Activated CD4-positive, alpha-beta T cell treated with anti-CD3 and anti-CD28 coated beads, Interleukin-2, amount 10 ng/mL, durations not matched to agents 24 days and 14 days (primary cell): ENCODE measurements at places on chromosomes 7 and 10. TPM values are rescaled to one million over a fixed set of nuclear protein-coding genes. Genes with fewer than 3 reads are reported as not detected.

EBLN1 gene
- not detected in 2 replicates for total RNA-seq

GRCh38 chr10:84175436-84175835, 1.8 kb downstream of the GPR15LG start:
- no peaks in the 10 kb centered on the region for H3K36me3 ChIP-seq
- no peaks in the 10 kb centered on the region for H3K27me3 ChIP-seq
- peaks cover 5% of the 10 kb centered on the region for H3K4me1 ChIP-seq
- H3K4me3 ChIP-seq, result no peak overlapping the region
- H3K27ac ChIP-seq, result no peak overlapping the region

DNA sequence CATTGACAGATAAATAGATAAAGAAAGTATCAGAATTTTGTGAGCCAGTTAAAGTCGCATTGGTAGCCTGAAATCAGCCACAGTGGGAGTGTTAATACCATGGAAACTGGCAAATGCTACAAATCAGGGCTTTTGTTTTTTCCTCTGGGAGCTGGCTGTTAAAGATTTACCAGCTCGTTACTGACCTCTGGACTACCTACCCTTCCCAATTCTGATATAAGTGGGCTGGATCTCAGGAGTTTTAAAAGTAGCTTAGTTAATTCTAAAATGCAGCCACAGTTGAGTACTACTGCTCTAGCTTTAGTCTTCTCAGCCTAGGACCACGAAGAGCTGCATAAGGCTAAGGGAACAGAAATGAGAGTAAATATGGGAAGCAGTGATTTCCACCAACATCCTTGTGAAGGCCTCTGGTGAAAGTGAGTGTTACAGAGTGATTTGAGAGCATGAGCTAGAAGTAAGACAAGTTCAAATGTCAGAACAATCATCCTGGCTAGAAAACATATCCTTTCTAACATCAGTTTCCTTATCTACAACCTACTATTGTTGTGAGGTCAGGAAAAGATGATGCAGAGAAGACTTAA, 53.2 kb downstream of the A1CF start:
- H3K27me3 ChIP-seq, result peaks cover 9% of the 10 kb centered on the region
- no peak for DNase-seq
- no peak overlapping the region for H3K27ac ChIP-seq
- no peaks in the 10 kb centered on the region for H3K36me3 ChIP-seq
- H3K4me3 ChIP-seq, result no peak overlapping the region
- no peaks in the 10 kb centered on the region for H3K4me1 ChIP-seq

- no peak overlapping the region for H3K27ac ChIP-seq
- no peak for DNase-seq
- no peak overlapping the region for H3K4me3 ChIP-seq
- H3K4me1 ChIP-seq, result no peaks in the 10 kb centered on the region
Measured at GRCh38 chr10:26573674-26574073, 123.8 kb upstream of the PDSS1 start.

SUN3 gene
- total RNA-seq, result not detected in 2 replicates

GRCh38 chr7:149245244-149245643, 5.8 kb downstream of the ZNF212 start:
- H3K27me3 ChIP-seq, result no peaks in the 10 kb centered on the region
- H3K36me3 ChIP-seq, result peaks cover 29% of the 10 kb centered on the region
- DNase-seq, result no peak
- peak overlapping the region; percentile 40 for H3K4me3 ChIP-seq

HOGA1 gene
- not detected in 2 replicates for total RNA-seq

DNA sequence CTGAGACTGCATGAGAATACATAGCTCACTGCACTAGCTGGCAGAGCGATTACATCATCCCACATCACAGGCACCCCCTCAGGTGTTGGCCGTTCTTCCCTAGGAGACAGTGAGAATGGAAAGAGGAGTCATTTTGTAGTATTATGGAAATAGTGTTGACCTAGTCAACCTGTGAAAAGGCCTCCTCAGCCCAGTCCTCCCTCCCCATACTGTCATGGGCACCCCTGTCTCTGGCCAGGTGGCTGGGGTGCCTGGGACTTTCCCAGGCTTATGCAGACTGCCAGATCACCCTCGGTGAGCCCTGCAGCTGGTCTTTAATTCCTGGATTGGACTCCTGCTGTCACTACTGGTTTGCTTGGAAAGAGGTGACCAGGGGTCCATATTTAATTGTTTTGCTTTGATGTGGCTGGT, 4.0 kb downstream of the INPP5A start:
- peak overlapping the region; percentile 38 for H3K27ac ChIP-seq
- peak overlapping the region; percentile 92 for H3K4me3 ChIP-seq
- H3K4me1 ChIP-seq, result peaks cover 56% of the 10 kb centered on the region
- H3K27me3 ChIP-seq, result no peaks in the 10 kb centered on the region
- H3K36me3 ChIP-seq, result peaks cover 17% of the 10 kb centered on the region

GRCh38 chr10:30701451-30702173, 72.1 kb upstream of the LYZL2 start:
- H3K27ac ChIP-seq, result peak overlapping the region; percentile 95
- no peaks in the 10 kb centered on the region for H3K27me3 ChIP-seq
- H3K36me3 ChIP-seq, result peaks cover 6% of the 10 kb centered on the region

GRCh38 chr7:877312-878232, 1.2 kb downstream of the GET4 start:
- H3K27me3 ChIP-seq, result no peaks in the 10 kb centered on the region
- peaks cover 19% of the 10 kb centered on the region for H3K4me1 ChIP-seq
- H3K36me3 ChIP-seq, result peaks cover 23% of the 10 kb centered on the region
- H3K27ac ChIP-seq, result peak overlapping the region; percentile 92
- peak; percentile 69 for DNase-seq

VWDE gene
- 1.8 and 1.9 TPM in 2 replicates for total RNA-seq

DNA sequence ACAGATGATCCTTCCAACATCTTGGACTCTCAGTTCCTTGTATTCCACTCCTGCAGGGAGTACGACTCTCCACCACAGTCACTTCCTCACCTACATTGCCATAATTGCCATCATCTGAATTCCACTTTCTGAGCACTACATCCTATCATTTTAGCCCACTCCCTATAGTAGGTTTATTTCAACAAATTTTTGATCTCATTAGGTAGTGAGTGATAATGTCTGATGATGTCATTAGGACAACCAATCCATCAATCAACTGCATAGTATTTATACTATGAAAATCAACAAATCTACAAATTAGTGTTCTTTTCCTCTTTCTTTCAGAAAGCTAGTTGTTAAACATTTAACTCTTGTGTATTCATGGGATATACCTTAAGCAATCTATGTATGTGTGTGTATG, 13.7 kb upstream of the TRA2A start:
- peaks cover 7% of the 10 kb centered on the region for H3K4me1 ChIP-seq
- no peaks in the 10 kb centered on the region for H3K36me3 ChIP-seq
- no peak for DNase-seq
- no peak overlapping the region for H3K27ac ChIP-seq
- peaks cover 2% of the 10 kb centered on the region for H3K27me3 ChIP-seq
- H3K4me3 ChIP-seq, result no peak overlapping the region

GRCh38 chr7:24924375-24924774, 55.6 kb downstream of the OSBPL3 start:
- peak; percentile 80 for DNase-seq
- peak overlapping the region; percentile 88 for H3K27ac ChIP-seq
- no peaks in the 10 kb centered on the region for H3K27me3 ChIP-seq
- peaks cover 83% of the 10 kb centered on the region for H3K4me1 ChIP-seq
- peak overlapping the region; percentile 65 for H3K4me3 ChIP-seq

- no peaks in the 10 kb centered on the region for H3K27me3 ChIP-seq
- H3K4me3 ChIP-seq, result no peak overlapping the region
- H3K4me1 ChIP-seq, result no peaks in the 10 kb centered on the region
- no peak for DNase-seq
Measured at GRCh38 chr10:64726466-64726865, 1205.3 kb downstream of the REEP3 start.

- H3K27ac ChIP-seq, result peak overlapping the region; percentile 86
- H3K36me3 ChIP-seq, result peaks cover 54% of the 10 kb centered on the region
- no peak for DNase-seq
- peaks cover 23% of the 10 kb centered on the region for H3K4me1 ChIP-seq
- peak overlapping the region; percentile 100 for H3K4me3 ChIP-seq
Measured at GRCh38 chr7:5525271-5526099, 101.9 kb upstream of the TNRC18 start.

GRCh38 chr7:43449577-43449976, 133.3 kb upstream of the STK17A start:
- no peak for DNase-seq
- no peaks in the 10 kb centered on the region for H3K4me1 ChIP-seq
- no peaks in the 10 kb centered on the region for H3K36me3 ChIP-seq
- H3K27me3 ChIP-seq, result peaks cover 13% of the 10 kb centered on the region
- no peak overlapping the region for H3K27ac ChIP-seq
- no peak overlapping the region for H3K4me3 ChIP-seq

GRCh38 chr7:139702811-139703486, 74.8 kb downstream of the HIPK2 start:
- peaks cover 27% of the 10 kb centered on the region for H3K4me1 ChIP-seq
- H3K27ac ChIP-seq, result no peak overlapping the region
- peaks cover 4% of the 10 kb centered on the region for H3K36me3 ChIP-seq
- H3K4me3 ChIP-seq, result no peak overlapping the region
- no peaks in the 10 kb centered on the region for H3K27me3 ChIP-seq
- DNase-seq, result no peak

DNA sequence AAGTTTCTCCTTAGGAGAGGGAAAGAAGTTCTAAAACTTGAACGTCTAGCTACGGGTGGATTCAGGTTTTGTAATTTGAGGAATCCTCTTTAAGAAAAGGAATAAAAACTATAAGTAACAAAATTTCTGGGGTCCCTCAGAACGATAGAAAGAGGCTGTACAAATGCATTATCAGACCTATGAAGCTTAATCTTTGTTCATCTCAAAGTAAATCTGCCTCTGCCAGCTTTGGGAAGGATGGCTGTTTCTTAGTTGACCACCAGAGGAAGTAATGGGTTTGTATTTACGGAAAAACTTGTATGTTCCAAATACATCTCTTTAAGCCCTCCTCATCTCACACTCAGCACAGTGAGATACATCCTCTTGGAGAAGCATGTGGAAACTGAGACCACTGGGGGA, 864 bp downstream of the PSTK start:
- H3K4me1 ChIP-seq, result peaks cover 16% of the 10 kb centered on the region
- peak overlapping the region; percentile 91 for H3K4me3 ChIP-seq
- peaks cover 7% of the 10 kb centered on the region for H3K27me3 ChIP-seq
- H3K36me3 ChIP-seq, result peaks cover 2% of the 10 kb centered on the region
- DNase-seq, result peak; percentile 58

LANCL2 gene
- 10.9 and 12.2 TPM in 2 replicates for total RNA-seq

COL26A1 gene
- total RNA-seq, result not detected in 2 replicates

DNA sequence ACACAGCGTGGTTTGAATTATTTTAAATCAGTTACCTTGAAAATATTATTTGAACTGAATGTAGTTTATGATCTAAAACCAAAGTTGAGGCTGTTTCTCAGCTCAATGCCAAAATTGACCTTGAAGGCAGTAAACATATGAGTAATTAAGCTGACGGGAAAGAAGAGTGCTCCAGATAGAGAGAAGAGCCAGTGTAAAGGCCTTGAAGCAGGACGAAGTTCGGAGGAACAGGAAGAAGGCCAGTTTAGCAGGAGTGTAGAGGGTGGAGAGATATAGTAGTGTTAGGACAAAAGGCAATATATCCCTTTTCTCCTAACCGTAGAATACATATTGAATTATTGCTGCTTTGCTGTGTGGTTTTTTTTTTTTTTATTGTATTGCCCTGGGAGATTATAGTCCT, 63.2 kb downstream of the CYP51A1 start:
- no peaks in the 10 kb centered on the region for H3K27me3 ChIP-seq
- DNase-seq, result no peak
- H3K36me3 ChIP-seq, result peaks cover 40% of the 10 kb centered on the region
- no peak overlapping the region for H3K4me3 ChIP-seq
- H3K4me1 ChIP-seq, result no peaks in the 10 kb centered on the region

DNA sequence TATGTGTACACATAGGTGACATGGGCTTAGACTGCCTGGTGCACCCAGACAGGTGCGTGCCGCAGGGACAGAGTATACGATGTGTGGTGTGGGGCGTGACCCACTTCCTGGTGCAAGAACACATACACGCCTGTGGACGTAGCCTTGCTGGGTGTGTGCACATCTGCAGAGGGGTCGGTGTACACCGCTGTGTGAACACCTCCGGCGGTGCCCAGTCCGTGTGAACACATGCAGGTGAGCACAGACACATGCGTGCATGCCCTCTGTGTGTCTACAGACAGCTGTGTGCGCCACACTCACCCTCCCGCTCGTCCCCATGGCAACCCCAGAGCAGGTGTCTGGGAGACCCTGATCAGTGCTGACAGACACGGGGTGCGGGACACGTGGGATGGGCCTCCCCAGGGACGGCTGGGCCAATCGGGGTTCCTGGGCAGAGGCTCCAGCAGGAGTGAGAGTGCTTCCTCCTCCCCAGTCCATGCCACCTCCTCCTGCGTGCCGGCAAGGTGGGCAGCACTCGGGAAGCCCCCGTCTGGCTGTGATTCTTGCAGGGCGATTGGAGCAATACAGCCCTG, 23.4 kb downstream of the ELFN1 start:
- DNase-seq, result no peak
- H3K4me3 ChIP-seq, result no peak overlapping the region
- no peaks in the 10 kb centered on the region for H3K36me3 ChIP-seq
- H3K27me3 ChIP-seq, result no peaks in the 10 kb centered on the region

GRCh38 chr10:46064269-46064817, 18.3 kb upstream of the MSMB start:
- H3K36me3 ChIP-seq, result no peaks in the 10 kb centered on the region
- H3K27ac ChIP-seq, result no peak overlapping the region
- no peak for DNase-seq
- H3K4me1 ChIP-seq, result no peaks in the 10 kb centered on the region
- H3K4me3 ChIP-seq, result no peak overlapping the region

HUS1 gene
- total RNA-seq, result 32.3 and 35.9 TPM in 2 replicates

DNA sequence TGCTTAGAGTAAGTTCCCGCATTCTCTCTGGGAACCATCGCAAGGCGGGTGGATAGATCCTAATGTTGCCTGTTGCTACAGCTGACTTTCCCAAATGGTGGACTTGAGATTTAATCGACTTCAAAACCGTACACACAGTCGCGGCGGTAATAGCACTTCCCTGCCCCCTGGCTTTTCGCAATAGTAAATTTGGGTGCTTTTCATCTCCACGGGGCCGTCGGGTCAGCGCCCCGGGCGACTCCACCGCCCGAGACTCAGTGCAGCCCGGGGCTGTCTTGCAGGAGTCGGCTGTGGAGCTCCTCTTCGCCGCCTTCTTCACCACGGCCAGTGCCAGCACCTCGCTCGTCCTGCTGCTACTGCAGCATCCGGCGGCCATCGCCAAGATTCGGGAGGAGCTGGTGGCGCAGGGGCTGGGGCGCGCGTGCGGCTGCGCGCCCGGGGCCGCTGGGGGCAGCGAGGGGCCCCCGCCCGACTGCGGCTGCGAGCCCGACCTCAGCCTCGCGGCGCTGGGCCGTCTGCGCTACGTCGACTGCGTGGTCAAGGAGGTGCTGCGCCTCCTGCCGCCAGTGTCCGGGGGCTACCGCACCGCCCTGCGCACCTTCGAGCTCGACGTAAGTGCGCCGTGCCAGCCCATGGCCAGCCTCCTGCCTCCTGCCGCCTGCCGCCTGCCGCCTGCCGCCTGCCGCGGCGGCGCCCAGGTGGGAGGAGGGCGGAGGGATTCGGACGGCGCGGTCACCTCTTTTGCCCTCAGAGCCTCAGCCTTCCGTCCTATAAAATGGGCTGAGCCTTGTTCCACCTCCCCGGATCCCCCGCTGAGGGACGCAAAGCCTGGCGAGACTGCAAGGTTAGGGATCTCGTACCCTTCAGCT, 5.3 kb downstream of the CYP26C1 start:
- peaks cover 79% of the 10 kb centered on the region for H3K27me3 ChIP-seq
- DNase-seq, result no peak
- peaks cover 15% of the 10 kb centered on the region for H3K4me1 ChIP-seq
- H3K36me3 ChIP-seq, result peaks cover 2% of the 10 kb centered on the region
